ENCODE measurements at places on chromosomes 1 and 21.
A peak's percentile ranks its signal among the peaks of the same experiment; 100 is the strongest.

- H3K4me1 ChIP-seq: peaks cover 30% of the 10 kb centered on the region
- DNase-seq: peak; percentile 91
- no peaks in the 10 kb centered on the region for H3K27me3 ChIP-seq
- H3K27ac ChIP-seq: peak overlapping the region; percentile 80
Measured at GRCh38 chr1:8701794-8702471, 115.5 kb downstream of the RERE start.

DNA sequence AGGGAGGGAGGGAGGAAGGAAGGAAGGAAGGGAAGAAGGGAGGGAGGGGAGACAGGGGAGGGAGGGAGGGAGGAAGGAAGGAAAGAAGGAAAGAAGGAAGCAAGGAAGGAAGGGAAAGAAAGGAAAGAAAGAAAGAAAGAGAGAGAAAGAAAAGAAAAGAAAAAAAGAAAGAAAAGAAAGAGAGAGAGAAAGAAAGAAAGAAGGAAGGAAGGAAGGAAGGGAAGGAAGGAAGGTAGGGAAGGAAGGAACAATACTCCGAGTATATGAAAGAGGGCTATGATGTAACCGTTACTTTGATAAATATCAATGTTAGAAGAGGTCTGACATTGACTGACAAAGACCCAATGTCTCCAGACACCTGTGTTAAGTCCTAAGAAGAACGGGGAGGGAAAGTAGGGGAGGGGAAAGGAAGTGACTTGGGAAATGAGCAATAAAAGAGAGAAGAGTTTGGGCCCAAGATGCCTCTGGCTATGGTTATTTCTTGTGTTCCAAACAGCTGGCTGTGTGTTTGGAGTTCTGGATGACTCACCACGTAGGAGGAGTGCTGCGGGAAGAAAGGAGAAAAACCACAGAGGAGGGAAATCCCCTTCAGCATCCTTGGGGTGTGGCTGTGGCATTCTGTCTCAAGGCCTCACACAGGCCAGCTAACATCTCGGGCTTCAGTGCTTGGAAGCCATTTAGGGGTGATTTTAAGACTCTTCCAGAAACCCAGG, 37.0 kb upstream of the RXRG start:
- peak; percentile 74 for DNase-seq
- H3K27ac ChIP-seq: no peak overlapping the region
- no peaks in the 10 kb centered on the region for H3K36me3 ChIP-seq
- no peaks in the 10 kb centered on the region for H3K4me1 ChIP-seq

GRCh38 chr1:17013491-17014320, 2.0 kb upstream of the ATP13A2 start:
- no peak for DNase-seq
- no peak overlapping the region for H3K4me3 ChIP-seq
- no peak overlapping the region for H3K27ac ChIP-seq

GRCh38 chr1:215497528-215497927, 69.6 kb upstream of the KCTD3 start:
- H3K4me1 ChIP-seq: no peaks in the 10 kb centered on the region
- no peak overlapping the region for H3K27ac ChIP-seq
- no peak overlapping the region for H3K4me3 ChIP-seq
- no peaks in the 10 kb centered on the region for H3K27me3 ChIP-seq

GRCh38 chr1:180945151-180945550, 32.5 kb downstream of the KIAA1614 start:
- DNase-seq: no peak
- H3K4me3 ChIP-seq: no peak overlapping the region
- H3K27ac ChIP-seq: no peak overlapping the region

- peaks cover 16% of the 10 kb centered on the region for H3K4me1 ChIP-seq
- no peaks in the 10 kb centered on the region for H3K36me3 ChIP-seq
- peak overlapping the region; percentile 34 for H3K27ac ChIP-seq
- H3K27me3 ChIP-seq: no peaks in the 10 kb centered on the region
- peak; percentile 68 for DNase-seq
Measured at GRCh38 chr1:15339570-15339969, 70.1 kb upstream of the EFHD2 start.

DNA sequence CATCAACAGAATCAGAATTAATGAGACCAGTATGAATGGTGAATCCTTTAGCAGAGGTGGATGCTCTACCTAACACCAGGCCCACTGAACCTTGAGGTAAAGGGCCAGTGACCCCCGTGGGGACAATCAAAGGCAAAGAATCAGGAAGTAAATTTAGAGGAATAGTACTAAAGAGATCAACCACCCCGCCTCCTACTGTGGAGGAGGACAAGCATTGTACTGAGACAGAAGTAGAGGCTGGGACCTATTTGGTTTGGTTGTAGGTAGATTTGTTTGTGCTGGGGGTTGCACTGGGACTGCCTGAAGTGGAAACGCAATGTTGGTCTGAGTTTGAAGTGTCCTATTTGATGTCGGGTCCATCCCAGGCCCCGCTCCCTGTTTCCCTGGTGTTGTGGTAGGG, 9.5 kb downstream of the CD48 start:
- no peaks in the 10 kb centered on the region for H3K27me3 ChIP-seq
- no peak for DNase-seq
- no peak overlapping the region for H3K4me3 ChIP-seq

GRCh38 chr1:198102454-198102827, 54.4 kb upstream of the NEK7 start:
- H3K36me3 ChIP-seq: no peaks in the 10 kb centered on the region
- H3K27ac ChIP-seq: no peak overlapping the region
- no peaks in the 10 kb centered on the region for H3K27me3 ChIP-seq

DNA sequence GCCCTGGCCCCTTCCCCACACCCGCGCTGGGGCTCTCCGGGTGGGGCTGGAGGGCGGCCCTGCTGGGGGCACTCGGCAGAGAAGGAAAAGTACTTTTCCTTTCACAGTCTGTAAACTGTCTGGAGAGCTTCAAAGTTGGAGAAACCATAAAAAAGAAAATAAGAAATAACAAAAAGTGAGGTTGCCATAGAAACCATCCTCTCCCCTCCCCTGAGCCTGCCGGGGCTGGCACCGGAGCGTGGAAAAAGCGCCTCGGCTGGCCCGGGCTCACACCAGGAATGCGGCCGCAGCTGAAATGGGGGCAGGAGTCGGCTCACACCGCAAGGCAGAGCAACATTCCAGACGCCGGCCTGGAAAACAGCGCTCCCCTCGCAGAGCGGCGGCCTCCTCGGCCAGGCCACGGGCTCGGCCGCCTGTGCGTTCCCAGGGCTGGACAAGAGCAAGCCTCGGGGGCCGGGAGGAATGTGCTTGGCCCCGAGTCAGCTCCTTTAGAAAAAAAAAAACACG, 69.2 kb downstream of the MORN1 start:
- H3K4me3 ChIP-seq: no peak overlapping the region
- DNase-seq: peak; percentile 95
- peak overlapping the region; percentile 72 for H3K27ac ChIP-seq

DNA sequence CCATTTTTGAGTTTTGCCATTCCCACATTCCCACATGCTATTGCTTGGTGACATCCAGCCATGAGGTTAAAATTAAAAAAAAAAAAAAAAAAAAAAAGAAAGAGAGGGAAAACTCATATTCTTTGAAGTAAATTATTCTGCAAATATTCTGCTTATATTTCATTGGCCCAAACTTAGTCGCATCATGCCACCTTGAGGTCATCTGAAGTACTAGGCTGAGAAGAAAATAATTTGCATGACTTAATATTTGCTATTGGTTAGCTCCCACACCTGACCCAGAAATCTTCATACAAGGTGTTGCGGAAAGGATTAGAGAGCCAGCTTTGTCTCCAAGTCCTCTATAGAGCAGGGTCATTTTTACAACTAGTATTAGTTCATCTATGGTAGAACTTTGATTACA, 2206.0 kb downstream of the MRPL39 start:
- no peaks in the 10 kb centered on the region for H3K4me1 ChIP-seq
- H3K27ac ChIP-seq: no peak overlapping the region
- H3K27me3 ChIP-seq: no peaks in the 10 kb centered on the region
- no peak overlapping the region for H3K4me3 ChIP-seq
- DNase-seq: peak; percentile 18

DNA sequence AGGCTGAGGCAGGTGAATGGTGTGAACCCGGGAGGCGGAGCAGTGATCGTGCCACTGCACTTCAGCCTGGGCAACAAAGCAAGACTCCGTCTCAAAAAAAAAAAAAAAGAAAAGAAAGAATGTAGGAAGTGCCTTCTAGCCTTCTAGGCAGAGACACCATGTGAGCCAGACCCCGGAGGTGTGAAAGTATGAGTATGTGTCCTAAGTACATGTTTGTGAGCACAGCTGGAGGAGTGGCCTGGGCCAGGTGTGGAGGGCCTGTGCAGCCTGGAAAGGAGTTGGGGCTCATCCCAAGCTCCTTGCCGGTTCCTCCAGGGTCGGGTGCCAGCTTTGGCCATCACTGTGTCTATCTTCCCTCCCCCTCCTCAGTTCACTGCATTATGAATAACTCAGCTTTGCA, 13.0 kb downstream of the SOX13 start:
- H3K36me3 ChIP-seq: no peaks in the 10 kb centered on the region
- H3K4me1 ChIP-seq: peaks cover 100% of the 10 kb centered on the region
- H3K27ac ChIP-seq: peak overlapping the region; percentile 89
- DNase-seq: no peak

GRCh38 chr1:79604490-79605198, 598.1 kb upstream of the ADGRL4 start:
- no peak for DNase-seq
- H3K27me3 ChIP-seq: no peaks in the 10 kb centered on the region
- H3K4me1 ChIP-seq: no peaks in the 10 kb centered on the region
- H3K4me3 ChIP-seq: no peak overlapping the region
- H3K36me3 ChIP-seq: no peaks in the 10 kb centered on the region
- H3K27ac ChIP-seq: no peak overlapping the region

GRCh38 chr1:172906778-172907592, 143.8 kb downstream of the TNFSF18 start:
- H3K4me1 ChIP-seq: peaks cover 13% of the 10 kb centered on the region
- H3K4me3 ChIP-seq: no peak overlapping the region
- no peak overlapping the region for H3K27ac ChIP-seq

DNA sequence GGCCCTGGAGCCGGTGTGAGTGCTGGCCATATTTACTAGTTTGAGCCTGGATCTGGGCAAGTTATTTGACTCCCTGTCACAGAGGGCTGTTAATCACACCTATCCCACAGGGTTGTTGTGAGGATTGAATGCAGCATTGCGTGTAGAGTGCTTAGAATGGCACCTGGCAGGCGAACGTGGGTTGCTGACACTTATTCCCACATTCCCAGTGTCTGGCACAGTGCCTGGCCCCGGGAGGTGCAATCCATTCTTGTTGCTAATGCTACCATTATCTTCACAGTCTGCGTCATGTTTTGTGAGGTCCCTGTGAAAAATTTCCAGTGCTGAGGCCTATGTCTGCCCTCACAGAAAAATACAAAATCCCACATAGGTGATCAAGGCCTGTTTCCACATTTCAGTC, 66.1 kb downstream of the CD2 start:
- H3K27me3 ChIP-seq: no peaks in the 10 kb centered on the region
- no peak overlapping the region for H3K4me3 ChIP-seq
- H3K4me1 ChIP-seq: no peaks in the 10 kb centered on the region
- no peak for DNase-seq
- H3K36me3 ChIP-seq: no peaks in the 10 kb centered on the region
- H3K27ac ChIP-seq: no peak overlapping the region

DNA sequence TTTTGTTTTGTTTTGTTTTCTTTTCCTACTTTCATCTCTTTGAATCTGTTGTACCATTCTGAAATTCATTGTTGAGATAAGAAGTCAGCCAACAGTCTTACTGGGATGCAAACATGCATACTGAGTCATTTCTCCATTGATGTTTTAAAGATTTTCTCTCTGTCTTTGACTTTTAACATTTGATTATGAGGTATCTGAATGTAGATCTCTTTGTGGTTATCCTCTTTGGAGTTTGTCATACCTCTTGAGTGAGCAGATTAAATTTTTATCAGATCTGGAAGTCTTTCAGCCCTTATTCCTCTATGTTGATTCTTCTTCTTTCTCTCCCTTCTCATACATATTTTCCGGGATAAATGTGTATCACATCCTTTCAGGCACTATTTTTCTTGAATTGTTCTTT, 406.9 kb upstream of the NCAM2 start:
- H3K27me3 ChIP-seq: no peaks in the 10 kb centered on the region
- H3K4me1 ChIP-seq: no peaks in the 10 kb centered on the region
- DNase-seq: no peak
- no peak overlapping the region for H3K4me3 ChIP-seq
- no peaks in the 10 kb centered on the region for H3K36me3 ChIP-seq

DNA sequence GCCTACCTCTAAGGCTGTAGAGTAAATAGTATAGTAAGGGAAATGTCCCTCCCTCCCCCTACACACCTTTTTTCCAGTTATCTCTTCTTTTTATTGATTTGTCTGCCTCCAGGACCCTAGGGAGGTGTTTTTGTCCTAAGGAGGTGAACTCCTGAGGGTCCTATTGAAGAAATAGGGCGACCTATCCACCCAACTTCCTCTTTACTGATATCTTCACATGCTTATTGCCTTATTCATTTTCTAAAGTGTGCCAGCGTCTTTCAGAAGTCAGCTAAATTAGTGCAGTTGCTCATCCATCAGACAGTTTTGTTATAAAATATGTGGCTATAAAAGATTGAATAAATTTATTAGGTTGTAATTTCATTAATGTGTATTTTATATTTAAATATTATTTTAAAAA, 5.9 kb downstream of the BACH1 start:
- no peak overlapping the region for H3K27ac ChIP-seq
- H3K36me3 ChIP-seq: no peaks in the 10 kb centered on the region
- H3K4me1 ChIP-seq: peaks cover 51% of the 10 kb centered on the region
- no peak overlapping the region for H3K4me3 ChIP-seq

GRCh38 chr1:38062361-38063288, 16.0 kb upstream of the POU3F1 start:
- H3K4me1 ChIP-seq: no peaks in the 10 kb centered on the region
- DNase-seq: no peak
- H3K27ac ChIP-seq: no peak overlapping the region
- no peak overlapping the region for H3K4me3 ChIP-seq
- no peaks in the 10 kb centered on the region for H3K36me3 ChIP-seq

DNA sequence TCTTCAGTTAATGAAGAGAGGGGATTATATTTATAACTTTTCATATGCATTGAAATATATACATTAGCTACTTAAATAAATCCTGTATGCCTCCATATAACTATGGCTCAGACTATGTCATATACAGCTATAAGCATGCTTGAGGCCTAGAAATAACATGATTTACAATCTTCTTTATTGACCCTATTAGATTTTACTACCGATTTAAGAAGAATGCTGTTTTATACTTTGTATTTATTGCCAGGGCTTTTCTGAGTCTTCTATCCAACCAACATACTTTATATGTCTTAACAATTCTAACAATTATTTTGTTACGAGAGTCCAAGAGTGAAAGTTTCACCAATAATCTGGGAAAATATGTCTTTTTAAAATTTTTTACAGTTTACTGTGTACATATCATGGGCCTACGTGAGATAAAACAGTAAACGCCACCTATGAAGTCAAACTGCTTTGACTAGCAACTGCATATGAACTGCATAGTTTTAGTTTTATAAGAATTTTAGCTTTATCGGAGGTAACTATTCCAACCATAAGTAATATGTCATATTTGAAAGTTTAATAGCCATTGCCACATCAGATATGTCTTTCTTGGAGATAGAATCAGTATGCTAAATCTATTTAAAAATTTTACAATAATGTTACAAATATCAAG, 861.0 kb downstream of the USP25 start:
- H3K4me1 ChIP-seq: peaks cover 32% of the 10 kb centered on the region
- H3K36me3 ChIP-seq: no peaks in the 10 kb centered on the region
- no peak overlapping the region for H3K27ac ChIP-seq
- no peaks in the 10 kb centered on the region for H3K27me3 ChIP-seq

GRCh38 chr1:175062858-175063257, 4.8 kb upstream of the TNN start:
- no peaks in the 10 kb centered on the region for H3K4me1 ChIP-seq
- no peak overlapping the region for H3K27ac ChIP-seq
- H3K4me3 ChIP-seq: no peak overlapping the region

- H3K27me3 ChIP-seq: no peaks in the 10 kb centered on the region
- peaks cover 91% of the 10 kb centered on the region for H3K36me3 ChIP-seq
Measured at GRCh38 chr1:169381162-169381561, 13.2 kb downstream of the BLZF1 start.

GRCh38 chr1:160567341-160567740, 12.0 kb downstream of the CD84 start:
- H3K36me3 ChIP-seq: no peaks in the 10 kb centered on the region
- no peaks in the 10 kb centered on the region for H3K27me3 ChIP-seq
- H3K4me1 ChIP-seq: no peaks in the 10 kb centered on the region
